HT1080 (cell line): ENCODE measurements at places on chromosomes 4 and X. TPM values are rescaled to one million over a fixed set of nuclear protein-coding genes. Genes with fewer than 3 reads are reported as not detected.

The FAM9C gene
- total RNA-seq, result not detected in 2 replicates

The GAGE2A gene
- total RNA-seq, result 5.9 and 15.7 TPM in 2 replicates

The TMEM156 gene
- 5.4 and 8.4 TPM in 2 replicates for total RNA-seq

The NUDT10 gene
- 0.17 TPM in 1 of 2 replicates, not detected in the other for total RNA-seq

The FAM184B gene
- 0.02 TPM in 1 of 2 replicates, not detected in the other for total RNA-seq

The FRMD7 gene
- not detected in 2 replicates for total RNA-seq

The ITM2A gene
- total RNA-seq, result 0.26 and 0.27 TPM in 2 replicates

The SLC9B1 gene
- total RNA-seq, result not detected in 2 replicates

The SRPX2 gene
- 10.3 and 13.0 TPM in 2 replicates for total RNA-seq

The ATP1B4 gene
- not detected in 2 replicates for total RNA-seq

The DCAF12L1 gene
- total RNA-seq, result not detected in 2 replicates

The ATP6AP2 gene
- total RNA-seq, result 35.6 and 36.4 TPM in 2 replicates

The GPR50 gene
- not detected in 2 replicates for total RNA-seq

The SLC2A9 gene
- total RNA-seq, result 0.27 and 0.37 TPM in 2 replicates

The CLNK gene
- not detected in 2 replicates for total RNA-seq

The GCNA gene
- total RNA-seq, result 0.87 and 1.4 TPM in 2 replicates

The HMGB3 gene
- total RNA-seq, result 28.1 and 29.5 TPM in 2 replicates

The ARSH gene
- total RNA-seq, result not detected in 2 replicates

The SOWAHD gene
- 0.05 and 0.13 TPM in 2 replicates for total RNA-seq

The TMEM255A gene
- 0.03 TPM in 1 of 2 replicates, not detected in the other for total RNA-seq

The AWAT2 gene
- 0.19 and 0.23 TPM in 2 replicates for total RNA-seq

The LYAR gene
- 105 TPM in 2 replicates for total RNA-seq

The DRP2 gene
- 7.2 TPM in 2 replicates for total RNA-seq
